T follicular helper cell (primary cell): ENCODE measurements at places on chromosomes 7 and 10.

DNA sequence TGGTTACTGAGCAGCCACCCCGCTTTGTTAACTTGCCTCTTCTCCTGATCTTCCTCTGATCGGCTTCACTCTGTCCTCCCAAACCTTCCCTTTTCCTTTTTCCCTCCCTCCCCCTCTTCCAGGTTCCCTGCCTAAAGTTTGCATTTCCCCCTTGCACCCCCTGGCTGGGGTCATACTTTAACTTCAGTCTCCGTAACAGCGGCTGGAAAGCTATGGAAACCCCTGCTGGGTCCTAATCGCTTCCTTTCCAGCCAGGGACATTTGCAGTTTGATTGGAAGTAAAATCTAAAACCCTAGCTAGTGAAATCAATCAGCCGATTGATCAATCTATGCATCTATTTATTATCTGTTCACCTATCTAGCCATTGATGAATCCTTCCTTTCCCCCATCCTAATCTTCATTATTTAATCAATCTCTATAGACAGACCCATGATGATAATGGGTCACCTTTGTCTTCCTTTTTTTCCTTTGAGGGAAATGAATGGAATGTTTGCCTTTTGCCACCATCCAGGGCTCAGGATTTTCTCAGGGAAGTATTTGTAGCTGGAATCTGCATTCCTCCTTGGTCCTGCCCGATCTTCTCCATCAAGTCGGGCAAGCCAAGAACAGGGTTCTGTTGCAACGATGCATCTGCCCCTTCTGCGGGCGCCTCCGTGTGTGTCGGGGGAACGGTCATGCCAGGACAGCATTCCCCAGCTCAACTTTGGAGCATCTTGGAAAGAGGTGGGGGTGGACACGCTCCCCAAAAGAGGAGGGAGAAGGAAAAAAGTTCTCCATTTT, 8.8 kb downstream of the GATA3 start:
- no peak for DNase-seq

DNA sequence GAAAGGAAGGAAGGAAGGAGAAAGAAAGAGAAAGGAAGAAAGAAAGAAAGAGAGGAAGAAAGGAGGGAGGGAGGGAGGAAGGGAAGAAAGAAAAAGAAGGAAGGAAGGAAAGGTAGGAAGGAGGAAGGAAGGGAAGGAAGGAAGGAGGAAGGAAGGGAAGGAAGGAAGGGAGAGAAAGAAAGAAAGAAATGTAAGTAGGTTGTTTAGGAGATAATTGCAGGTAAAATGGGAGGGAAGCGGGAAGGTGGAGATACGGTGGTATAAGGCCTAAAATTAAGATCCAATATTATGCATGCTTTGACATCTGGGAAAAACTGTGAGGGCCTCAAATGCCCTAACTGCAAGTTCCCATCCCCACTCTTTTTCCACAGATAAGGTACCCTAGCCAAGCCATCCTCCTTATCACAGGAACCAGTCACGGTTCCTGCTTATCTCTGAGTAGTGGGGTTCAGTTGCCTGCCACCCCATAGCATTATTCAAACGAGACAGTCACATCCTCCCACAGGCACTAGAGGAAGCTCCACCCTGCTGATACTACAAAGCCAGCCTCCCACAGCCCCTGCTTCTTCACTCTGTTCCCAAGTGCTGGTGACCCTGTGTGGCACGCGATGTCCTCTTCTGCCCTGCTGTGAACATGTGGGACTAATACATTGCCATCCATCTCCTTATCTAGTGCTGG, 28.7 kb downstream of the ST8SIA6 start:
- peak; percentile 31 for DNase-seq

GRCh38 chr7:2018569-2019460, 213.9 kb downstream of the MAD1L1 start:
- DNase-seq: no peak

DNA sequence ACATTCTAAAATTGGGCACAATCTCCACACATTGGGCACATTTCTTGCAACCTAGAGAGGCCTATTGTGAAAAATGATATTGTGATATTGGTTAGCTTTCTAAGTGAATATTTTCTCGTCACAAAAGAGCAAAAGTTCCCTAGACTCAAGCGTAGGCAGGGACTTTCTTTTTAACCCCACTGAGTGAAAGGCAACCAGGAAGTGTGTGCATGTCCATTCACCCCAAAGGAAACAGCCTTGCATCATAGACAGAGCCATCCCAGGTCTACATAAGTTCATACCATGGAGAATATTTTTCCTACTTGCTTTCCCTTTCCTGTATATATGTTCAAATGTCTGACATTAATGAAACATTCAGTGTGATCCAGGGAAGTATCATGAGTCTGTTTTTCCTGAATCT, 84.2 kb upstream of the AGBL3 start:
- no peak for DNase-seq

GRCh38 chr7:139855498-139856270, 26.6 kb downstream of the TBXAS1 start:
- DNase-seq: no peak

DNA sequence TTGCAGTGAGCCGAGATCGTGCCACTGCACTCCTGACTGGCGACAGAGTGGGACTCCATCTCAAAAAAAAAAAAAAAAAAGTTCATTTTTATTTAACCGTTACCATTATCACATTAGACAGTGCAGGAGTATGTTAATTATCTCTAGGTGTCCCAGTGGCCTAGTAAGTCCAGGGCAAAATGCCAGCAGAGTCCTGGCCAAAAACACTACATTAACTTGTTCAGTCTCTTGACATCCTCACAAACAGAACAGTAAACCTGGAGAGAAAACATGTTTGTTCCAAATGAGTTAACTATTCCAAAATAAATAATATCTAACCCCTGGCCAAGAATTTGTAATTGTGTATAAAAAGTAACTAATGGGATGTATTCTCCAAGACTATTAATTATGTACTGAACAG, 43.2 kb downstream of the PTPRZ1 start:
- no peak for DNase-seq

DNA sequence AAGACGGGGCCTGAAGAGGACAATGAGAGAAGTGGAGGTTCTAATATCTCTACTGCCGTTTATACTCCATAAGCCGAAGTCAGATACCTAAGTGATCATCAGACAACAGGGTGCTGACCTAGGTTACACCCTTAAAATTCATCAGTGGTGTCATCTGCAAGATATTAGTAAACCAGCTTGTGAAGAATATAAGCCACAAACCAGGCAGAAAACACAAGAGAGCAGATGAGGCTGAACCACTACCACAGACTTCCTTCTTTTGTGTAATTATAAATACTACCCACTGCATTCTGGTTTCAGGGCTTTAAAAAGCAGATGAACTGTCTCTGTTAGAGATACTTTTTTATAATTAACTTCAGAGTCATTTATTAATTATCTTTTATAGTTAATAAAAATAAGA, 69.0 kb upstream of the LRRC17 start:
- DNase-seq: no peak

DNA sequence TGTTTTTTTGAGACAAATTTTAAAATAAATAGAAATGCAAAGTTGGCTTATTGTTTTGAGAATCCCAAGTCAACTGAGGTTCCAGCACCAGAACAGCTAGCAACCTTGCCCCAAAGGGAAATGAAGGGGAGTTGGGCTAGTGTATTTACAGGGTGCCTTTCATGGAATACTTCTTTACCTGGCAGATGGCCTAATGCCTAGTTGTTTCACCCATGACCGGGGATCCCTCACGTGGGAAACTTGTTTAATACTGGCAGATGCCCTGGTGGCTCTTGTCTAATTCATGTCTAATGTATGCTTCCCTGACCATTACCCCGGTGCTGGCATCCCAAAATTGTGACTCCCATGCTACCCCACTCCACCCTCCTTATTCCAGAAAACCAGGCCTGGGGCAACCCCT, 861.1 kb upstream of the ZWINT start:
- no peak for DNase-seq

- no peak for DNase-seq
Observed at GRCh38 chr7:99120501-99120900, 23.4 kb downstream of the SMURF1 start.

DNA sequence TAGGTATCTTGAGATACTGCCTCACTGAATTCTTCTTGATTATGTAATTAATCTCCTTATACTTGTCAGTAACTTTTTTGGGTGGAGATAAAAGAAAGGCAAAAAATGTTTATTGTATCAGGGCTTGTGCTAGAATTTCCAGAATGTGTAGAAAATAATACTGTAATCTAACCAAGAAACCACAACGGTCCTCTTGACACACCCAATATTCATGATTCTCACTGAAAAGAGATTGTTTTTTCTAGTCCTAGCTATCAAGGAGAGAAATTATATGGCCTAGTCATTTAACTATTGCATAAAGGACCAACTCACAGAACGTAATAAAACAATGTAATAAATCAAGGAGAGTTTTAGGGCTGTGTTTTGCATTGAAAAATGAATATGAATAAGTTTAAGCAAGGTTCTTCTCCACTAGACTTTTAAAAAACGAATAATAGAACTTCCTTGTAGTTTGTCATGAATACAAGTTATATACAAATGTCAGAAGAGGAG, 80.0 kb upstream of the STEAP4 start:
- DNase-seq: no peak

DNA sequence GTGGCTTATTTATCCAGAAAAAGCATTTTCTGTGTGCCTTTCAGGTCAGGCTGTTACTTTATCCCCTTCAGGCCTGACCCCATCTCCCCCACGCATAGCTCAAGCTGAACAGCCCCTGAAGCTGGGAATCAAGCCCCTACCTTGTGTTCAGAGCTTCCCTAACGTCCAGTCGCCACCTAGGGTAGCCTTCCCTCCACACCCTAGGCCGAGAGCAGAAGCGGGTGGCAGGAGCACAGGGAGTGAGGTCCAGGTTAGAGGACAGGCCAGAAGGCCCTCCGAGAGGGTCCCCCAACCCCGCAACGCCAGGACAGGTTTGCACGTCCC, 479 bp upstream of the SEMA4G start:
- DNase-seq: no peak

DNA sequence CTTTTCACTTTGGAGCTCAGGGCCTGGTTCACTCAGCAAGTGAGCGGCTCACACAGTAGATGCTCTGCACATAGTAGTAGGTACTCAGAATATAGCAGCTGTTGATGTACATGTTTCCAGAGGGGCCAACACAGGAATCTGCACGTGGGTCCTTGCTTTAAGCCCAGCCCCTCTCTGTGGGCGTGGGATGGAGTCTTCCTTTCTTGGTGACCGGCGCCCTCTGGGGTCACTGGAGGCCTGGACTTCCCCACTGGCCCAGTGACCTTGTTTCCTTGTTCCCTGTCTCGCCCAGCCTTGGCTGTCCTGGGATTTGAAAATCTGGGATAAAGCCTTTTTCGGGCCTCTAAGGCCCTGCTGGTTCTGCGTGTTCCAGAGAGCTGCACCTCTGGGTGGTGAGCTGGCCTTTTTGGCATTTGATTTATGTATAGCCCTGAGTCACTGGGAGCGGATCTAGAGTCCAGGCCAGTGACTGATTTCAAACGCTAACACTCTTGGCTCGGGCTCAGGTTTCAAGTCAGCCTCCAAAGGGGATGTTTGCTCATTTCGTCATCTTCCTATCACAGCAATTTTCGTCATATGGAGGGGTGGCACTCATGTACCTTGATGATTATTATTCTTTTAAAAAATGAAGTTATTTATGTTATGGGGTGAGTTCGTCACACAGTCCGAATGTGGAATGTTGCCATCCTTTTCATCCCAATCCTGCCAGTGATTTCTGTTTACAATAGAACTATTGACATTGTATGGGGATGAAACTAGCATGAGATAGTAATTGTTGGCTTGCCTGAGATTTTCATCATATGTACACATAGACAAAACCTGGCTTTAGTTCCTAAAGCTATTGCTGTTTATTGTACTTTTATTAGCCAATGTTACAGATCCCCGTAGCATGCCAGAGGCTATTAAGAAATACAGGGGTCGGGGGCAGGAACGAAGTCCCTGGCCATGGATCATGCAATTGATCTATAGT, 65.5 kb downstream of the CUX1 start:
- DNase-seq: no peak

DNA sequence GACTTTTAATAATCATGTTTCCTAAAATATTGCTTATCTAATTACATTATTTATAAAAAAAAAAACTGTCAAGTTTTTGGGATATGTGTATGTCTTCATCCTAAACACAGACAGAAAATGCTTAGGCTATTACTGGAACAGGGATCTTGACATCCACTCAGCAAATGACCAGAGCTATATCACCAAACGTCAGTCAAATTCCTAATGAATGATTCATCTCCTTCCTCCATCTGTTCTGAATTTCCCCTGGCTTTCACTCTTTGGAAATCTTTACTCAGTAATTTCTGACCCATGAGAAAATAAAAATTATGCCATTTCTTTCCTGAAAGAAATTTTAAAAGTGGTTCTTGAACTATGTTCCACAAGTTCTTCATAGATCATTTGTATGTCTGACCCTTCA, 552.4 kb upstream of the KCND2 start:
- no peak for DNase-seq

- no peak for DNase-seq
Observed at GRCh38 chr7:34430456-34430855, 227.6 kb upstream of the NPSR1 start.

DNA sequence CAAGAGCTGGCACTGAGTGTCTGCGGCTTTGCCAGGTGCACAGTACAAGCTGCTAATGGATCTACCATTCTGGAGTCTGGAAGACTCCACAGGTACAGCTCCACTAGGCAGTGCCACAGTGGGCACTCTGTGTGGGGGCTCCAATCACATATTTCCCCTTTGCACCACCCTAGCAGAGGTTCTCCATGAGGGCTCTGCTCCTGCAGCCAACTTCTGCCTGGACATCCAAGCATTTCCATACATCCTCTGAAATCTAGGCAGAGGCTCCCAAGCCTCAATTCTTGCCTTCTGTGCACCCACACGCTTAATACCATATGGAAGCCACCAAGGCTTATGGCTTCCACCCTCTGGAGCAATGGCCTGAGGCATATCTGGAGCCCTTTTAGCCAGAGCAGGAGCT, 29.2 kb downstream of the IQUB start:
- DNase-seq: no peak

DNA sequence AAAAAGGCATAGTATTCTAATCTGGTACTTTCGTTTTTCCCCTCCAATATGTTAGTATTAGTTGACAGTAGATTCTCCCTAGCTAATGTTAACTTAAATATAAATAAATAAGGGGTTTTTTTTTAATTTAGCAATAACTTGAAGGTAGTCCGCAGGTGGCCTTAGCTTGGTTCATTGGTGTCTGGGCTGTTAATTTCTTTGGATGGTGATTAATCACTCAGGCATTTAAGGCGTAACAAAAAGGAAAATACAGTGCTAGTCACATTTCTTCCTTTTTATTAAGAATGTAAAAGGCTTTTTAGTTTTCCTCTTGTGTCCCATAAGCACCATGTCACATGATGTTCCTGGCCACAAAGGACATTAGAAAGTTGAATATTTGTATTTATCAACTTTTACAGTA, 161.0 kb upstream of the POT1 start:
- no peak for DNase-seq

GRCh38 chr7:4144172-4144701, 537.9 kb upstream of the FOXK1 start:
- no peak for DNase-seq

DNA sequence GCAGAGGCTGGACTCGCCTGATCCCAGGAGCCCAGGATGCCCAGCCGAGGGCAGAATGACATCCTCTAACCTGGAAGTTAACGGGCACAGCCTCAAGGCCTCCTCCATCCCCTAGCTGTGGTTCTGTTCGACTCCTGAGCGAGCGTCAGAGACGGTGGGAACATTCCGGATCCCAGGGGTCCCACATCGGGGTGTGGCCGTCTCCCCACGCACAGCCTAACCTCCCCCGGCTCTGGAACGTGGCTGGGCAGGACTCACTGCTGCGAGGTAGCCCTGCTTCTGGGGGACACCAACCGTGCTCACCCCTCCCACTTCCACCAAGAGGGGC, 8.4 kb downstream of the FOXL3 start:
- no peak for DNase-seq
